ENCODE measurements at places on chromosomes 3 and 15. TPM values are rescaled to one million over a fixed set of nuclear protein-coding genes. Genes with fewer than 3 reads are reported as not detected.

ANKRD34C gene
- total RNA-seq, result under 0.01 TPM

RASA2 gene
- 10.6 TPM for total RNA-seq

GRCh38 chr15:70714015-70714414 is 49.3 kb downstream of the UACA start:
- DNase-seq, result no peak

GRCh38 chr3:196275126-196275525 is 12.4 kb downstream of the PCYT1A start:
- DNase-seq, result no peak

GRCh38 chr3:8371085-8371551 is 130.5 kb upstream of the LMCD1 start:
- peak; percentile 22 for DNase-seq

- no peak for DNase-seq
Measured at GRCh38 chr3:127226457-127226856, 33.5 kb downstream of the PRR23E start.

- peak; percentile 93 for DNase-seq
Measured at GRCh38 chr15:80861731-80862170, 82.6 kb downstream of the CEMIP start.

DNA sequence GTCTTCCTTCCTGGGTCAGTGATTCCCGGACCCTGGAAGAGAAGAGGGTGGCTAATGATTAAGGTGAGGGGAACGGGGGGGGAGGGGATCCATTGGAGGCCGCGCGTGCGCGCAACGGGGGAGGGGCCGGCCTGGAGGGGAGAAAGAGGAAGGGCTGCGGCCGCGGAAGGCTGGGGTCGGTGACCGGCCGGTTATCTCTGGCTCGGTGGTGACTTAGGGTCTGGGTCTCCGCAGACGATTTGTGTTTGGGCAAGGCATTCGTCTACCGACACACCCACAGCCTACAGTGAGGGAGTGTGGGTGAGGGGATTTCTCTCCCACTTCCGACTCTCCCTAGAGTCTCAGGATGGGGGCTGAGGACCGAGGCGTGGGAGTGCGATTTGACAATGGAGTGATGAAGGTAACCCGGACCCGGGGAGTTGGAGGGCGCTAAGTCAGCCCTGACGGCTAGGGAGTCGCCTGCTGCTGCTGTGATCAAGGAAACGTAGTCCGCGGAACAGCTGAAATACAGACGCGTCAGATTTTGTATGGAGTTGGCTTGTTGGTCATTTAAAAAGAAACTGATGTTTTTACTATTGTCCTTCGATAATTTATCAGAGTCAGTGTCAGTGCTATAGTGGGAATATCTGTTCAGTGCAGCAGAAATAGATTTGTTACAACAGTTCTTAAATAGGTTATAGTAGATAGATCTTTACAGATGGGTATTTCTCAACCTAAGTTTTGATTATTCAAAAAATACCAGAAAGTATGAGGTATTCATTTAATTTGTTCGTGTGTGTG is 733 bp downstream of the RNF111 start:
- DNase-seq, result peak; percentile 85

DNA sequence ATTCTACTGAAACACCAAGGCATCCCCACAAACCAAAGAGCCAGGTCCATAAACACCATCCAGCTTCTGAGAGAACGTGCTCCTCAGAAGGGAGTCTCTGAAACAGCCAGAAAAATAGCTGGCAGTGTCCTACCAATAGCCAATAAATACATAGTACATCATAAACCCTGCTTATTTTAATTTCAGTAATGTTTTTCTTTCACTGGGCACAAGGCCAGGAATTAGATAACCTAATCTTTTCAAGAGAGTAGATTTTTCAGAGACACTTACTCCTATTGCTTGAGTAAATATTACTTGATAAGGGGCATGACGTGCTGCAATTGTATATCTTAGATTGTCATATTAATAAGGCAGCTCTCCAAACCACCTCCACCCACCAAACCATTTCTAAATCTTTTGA is 22.7 kb downstream of the GADL1 start:
- peak; percentile 11 for DNase-seq

LRTM1 gene
- total RNA-seq, result 99.9 TPM

DNA sequence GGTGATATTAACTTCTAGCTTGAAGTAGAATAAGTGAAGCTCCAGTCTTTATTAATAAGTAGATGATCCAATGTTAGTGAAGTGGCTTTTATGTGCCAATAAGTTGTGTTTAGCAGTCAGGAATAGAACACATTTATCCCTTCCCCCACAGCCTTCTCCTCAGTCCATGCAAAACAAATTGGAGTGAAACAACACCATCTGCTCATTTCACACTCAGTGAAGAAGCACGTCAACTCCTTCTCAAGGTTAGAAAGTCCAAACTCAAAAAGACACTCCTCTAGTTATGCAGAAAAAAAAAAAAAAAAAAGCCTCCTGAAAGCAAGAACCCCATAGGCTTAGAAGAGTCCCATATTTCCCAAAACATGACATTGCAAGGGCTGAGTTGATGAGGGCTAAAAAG is 18.0 kb upstream of the NEO1 start:
- no peak for DNase-seq

CPN2 gene
- 0.04 TPM for total RNA-seq

DNA sequence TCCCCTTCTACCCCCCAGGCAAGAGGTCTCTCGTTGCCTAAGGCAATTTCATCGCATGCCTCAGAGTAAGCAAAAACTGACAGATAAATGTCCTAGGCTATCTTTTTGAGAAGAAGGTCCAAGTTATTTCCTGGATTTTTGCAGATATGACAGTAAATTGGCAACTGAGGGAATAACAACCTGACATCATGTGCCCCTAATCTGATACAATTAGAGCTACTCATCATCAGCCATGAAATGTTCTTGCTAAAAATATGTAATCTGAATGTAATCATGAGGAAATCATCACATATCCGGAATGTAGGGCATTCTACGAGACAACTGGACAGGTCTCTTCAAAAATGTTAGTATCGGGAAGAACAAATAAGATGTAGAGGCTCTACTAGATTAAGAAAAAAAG is 44.1 kb downstream of the TNIK start:
- no peak for DNase-seq

UPK1B gene
- not detected for total RNA-seq

PLA2G4D gene
- not detected for total RNA-seq

DNA sequence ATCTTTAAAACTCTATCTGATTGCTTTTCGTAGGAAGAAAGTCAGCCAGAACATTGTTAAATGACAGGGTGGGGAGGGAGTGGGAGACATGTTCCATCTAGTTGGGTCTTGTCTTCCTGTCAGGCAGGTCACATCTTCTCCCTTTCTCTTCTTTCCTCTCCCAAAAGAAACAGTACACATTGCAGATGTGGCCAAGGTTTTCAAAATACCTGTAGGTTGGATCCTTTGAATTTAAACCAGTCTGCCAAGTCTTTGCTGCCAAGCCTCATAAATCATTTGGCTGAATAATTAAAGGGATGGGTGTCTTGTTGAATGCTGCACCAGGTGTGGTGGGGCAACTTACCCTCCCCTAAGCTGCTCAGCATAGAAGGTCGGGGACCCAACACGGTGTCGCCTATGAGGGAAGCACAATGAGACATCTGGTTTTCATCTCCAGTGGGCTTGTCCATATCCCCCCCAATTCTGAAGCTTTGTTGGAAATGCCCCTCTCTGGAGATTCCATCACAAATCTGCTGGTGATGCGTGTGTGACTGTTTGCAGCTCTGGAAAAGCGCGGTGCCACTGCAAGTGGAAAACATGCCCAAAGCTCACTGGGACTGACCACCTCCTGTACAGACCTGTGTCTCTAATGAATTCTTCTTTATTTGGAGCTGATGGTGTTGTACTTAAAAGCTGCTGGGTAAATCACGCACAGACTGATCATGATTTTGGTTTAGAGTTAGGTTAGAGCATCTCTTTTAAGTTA is 112.6 kb downstream of the FILIP1L start:
- DNase-seq, result no peak

DNA sequence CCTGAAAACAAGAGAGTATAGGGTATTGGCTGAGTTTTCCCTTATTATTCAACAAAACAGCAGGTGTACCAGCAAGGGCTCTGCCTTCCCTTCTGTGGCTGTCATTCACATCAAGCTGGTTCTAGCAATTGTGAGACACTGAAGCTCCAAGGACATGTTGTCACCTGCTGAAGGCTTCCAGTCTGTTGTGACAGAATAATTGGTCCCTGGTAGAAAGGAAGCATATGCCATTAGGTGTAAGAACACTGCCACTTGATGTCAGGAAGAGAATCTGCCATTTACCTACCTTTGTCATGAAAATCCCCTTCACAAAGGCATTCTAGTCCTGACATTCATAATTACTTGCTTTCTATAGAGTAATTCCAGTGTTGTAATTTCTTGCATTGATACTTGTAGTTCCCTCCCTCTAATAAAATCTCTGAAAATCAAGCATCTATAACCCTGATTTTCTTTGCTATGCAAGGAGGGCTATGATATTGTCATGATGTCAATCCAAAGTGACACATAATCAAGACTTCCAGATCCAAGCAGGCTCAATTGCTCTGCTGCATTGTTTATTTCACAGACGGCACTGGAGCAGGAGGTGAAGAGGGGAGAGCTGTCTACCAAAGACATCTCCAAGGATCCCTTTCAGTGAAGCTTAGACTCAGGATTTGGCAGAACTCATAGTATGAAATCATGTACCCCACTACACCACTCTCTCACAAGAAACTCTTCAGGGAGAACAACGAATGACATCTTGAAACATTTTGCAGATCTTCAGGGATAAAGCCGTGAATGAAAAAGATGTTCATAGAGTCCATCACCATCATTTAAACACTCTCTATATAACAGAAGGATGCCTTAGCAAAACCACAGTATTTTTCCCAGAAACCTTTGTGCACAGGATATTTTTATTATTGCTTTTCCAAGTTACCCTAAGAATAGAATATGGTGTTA is 425.3 kb downstream of the RBMS3 start:
- DNase-seq, result peak; percentile 65

PATL2 gene
- total RNA-seq, result 0.66 TPM

GRCh38 chr3:128814519-128815317 is 64.7 kb upstream of the ACAD9 start:
- peak; percentile 43 for DNase-seq

DNA sequence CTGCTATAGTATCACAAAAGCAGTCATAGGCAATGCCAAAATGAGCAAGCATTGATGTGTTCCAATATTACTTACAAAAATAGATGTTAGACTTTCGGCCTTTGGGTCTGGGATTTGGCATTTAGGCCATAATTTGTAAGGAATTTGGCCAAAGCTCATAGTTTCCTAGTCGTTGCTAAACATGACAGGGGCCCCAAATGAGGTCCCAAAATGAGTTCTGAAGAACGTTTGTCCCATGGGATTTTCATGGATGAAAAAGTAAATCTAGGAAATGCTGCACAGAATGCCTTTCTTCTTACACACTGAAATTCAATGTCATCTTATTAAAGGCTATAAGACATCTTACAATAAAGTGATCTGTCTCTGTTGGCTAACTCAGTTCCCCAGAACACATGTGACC is 456.0 kb downstream of the CNTN4 start:
- DNase-seq, result peak; percentile 79

DNA sequence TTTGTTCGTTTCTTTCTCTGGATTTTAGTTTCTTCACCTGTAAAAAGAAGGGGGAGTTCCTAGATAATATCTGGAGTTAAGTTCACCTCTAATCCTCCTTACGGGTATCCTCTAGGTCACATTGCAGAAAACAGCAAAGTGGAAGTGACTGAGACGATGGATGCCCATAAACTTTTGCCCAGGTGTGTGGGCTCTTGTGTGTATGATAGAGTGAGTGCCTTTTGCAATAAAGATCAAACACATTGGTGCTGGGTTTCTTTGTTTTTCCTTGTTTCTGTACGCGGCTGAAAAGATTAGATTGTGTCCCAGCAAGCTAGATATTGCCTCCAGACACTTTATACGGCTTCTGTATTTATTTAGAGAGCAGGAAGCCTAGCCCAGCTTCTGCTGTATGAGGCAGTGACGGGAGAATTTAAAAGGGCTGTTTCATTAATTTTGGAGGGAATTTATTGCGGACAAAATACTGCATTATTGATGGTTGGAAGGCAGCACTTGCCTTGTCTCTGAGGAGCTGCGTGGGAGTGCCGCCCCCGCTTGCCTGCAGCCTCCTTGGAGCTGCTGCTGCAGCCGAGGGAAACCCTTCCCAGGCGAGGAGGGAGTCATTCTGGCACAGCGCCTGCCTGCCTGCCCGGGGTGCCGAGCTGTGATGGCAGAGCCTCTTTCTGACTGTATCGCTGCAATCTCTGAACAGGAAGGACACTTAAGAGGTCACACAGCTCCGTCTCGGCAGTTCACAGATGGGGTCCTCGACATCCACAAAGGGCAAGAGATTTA is 38.5 kb downstream of the PYDC2 start:
- peak; percentile 11 for DNase-seq

ARPP19 gene
- total RNA-seq, result 65.7 TPM

GPR149 gene
- total RNA-seq, result 0.35 TPM

DNA sequence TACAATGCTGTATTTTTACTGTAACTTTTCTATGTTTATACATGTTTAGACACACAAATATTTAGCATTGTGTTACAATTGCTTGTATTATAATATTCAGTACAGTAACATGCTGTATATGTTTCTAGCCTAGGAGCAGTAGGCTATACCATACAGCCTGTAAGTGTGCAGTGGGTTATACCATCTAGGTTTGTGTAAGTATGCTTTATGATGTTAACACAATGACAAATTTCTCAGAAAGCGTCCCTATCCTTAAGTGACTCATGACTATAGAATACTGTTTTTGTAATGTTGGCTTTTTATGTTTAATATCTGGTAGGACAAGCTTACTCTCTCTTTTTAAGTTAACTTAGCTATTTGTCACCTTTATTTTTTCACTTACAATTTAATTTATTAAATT is 127.5 kb upstream of the THRB start:
- no peak for DNase-seq

SCN11A gene
- 2.0 TPM for total RNA-seq

DNA sequence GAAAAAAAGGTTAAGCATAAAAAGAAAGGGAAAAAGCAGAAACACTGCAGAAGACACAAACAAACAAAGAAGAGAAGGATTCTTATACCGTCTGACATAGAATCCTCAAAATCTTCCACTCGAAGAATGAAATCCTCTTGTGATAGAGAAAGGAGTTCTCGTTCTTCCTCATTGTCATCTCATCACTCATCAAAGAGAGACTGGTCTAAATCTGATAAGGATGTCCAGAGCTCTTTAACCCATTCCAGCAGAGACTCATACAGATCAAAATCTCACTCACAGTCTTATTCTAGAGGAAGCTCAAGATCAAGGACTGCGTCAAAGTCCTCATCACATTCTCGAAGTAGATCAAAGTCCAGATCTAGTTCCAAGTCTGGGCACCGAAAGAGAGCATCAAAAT is 16.5 kb upstream of the ZBTB47 start:
- no peak for DNase-seq

DNA sequence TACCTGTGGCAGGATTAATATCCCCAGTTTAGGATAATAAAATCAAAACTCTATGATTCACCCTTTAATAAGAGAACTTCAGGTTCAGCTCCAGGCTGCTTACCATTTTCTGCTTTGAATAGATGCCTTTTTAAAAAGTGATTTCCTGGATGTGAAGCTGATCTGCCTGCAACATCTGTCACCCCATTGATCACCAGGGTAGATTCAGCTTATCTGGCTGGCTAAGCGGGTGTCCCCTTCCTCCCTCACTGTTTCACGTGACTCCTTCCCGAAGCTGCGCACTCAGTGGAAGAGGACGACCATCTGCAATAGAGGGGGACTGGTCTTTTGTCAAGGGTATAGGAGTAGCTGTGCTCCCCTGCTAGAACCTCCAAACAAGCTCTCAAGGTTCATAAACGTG is 128.1 kb downstream of the IL1RAP start:
- no peak for DNase-seq

All from muscle of leg (tissue), 16 donors.